ENCODE measurements at places on chromosomes 13 and 19.

GRCh38 chr13:113947311-113948033 is 26.4 kb downstream of the C13orf46 start:
- DNase-seq, result peak; percentile 35

GRCh38 chr13:99509479-99509878 is 8.2 kb downstream of the TM9SF2 start:
- DNase-seq, result no peak

DNA sequence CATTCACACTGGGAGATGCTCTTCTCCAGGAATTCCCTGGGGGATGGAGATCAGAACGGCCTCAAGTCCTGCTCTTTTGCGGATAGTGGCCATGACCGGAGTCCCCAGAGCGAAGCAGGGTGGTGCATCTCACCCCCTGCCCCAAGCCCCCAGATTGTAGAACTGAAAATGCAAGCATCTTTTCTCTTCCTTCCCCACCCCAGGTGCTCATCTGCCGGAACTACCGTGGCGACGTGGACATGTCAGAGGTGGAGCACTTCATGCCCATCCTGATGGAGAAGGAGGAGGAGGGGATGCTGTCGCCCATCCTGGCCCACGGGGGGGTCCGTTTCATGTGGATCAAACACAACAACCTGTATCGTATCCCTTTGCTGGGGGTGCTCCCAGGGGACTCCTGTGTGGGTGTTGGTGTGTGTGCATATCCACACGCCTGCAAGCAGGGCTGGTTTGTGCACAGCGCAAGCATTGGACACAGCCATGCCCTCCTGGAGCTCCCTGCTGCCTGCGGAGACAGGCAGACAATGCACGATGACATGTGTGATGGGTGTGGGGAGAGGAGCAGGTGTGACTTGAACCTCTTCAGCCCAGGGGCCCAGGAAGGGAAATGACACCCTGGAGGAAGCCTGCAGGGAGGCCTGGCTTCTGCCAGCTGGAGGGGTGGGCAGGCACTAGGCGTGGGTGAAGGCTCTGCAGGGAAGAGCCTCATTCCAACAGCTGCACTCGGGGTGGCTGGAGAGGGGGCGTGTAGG is 5.7 kb downstream of the AP1M1 start:
- DNase-seq, result no peak

GRCh38 chr19:16328824-16329482 is 4.3 kb downstream of the KLF2 start:
- DNase-seq, result no peak

DNA sequence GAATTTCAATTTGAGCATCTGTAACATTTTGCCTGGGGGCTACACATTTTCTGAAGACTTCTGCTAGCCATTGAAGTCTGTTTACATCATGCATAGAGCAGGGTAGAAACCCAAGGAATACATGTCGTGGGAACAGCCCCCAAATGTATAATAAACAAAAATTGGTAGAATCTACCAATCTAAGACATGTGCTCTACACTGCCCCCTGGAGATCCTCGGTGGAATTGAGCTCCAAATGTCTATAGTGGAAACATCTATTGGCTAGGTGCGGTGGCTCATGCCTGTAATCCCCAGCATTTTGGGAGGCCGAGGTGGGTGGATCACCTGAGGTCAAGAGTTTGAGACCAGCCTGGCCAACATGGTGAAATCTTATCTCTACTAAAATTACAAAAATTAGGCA is 57.3 kb downstream of the MBD3L2B start:
- no peak for DNase-seq

DNA sequence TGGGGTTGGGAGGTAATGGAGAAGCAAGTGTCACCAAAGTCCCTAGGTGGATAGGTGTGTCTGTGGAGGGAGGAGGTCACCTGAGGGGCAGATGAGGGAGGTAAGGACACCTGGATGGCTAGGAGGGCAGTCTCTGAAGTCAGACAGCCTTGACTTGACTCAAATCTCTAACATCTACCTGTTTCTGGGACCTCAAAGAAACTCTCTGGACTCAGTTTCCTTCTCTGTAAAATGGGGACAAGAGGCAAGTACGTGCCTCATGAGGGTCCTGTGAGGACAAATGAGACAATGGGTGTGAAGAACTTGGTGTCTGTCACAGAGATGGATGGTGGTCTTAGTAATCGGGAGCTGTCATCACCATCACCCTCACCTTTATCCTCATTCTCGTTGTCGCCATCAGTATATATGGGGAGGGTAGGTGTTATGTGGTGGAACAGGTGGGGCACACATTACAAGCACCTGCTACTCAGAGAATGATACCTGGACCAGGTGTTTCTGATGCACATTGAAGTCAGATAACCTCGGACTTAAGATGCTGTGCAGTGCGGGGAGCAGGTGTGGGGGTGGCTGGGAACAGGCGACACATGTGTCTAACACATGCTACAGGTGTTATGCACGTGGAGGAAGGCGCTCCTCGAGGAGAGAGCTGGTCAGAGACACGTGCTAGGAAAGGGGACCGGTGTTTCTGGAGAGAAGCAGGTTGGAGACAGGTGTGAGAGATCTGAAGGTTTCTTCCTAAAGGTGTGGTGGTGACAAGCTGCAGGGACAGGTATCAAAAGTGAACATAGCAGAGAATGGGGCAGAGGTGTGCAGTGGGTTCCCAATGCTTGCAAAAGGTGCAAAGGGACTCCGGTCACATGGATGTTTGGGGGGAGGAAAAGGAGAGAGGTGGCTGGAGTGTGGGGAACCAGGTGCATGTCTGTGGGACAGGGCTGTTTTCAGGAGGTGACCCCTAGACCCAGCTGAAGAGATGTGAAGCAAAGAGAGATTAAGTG is 3.8 kb downstream of the ERFL start:
- DNase-seq, result no peak

- no peak for DNase-seq
Measured at GRCh38 chr13:60164234-60164889, 634 bp upstream of the DIAPH3 start.

DNA sequence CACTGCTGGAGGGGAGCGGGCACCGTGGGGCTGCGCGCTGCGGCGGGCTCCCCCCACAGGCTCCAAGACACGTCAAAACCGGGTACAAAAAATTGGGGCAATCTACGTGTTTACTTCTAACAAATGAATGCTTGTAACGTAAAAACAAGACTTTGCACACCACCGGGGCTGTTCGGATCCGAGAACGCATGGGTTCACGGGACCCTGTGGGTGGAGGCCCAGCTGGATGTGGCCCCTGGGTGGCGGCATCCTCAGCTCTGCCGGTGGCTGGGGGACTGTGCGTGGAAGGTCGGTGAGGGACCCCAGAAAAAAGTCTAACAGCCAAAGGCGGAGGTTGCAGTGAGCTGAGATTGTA is 10.3 kb upstream of the SLC7A10 start:
- no peak for DNase-seq

GRCh38 chr13:112674412-112675365 is 15.1 kb upstream of the ATP11A start:
- no peak for DNase-seq

DNA sequence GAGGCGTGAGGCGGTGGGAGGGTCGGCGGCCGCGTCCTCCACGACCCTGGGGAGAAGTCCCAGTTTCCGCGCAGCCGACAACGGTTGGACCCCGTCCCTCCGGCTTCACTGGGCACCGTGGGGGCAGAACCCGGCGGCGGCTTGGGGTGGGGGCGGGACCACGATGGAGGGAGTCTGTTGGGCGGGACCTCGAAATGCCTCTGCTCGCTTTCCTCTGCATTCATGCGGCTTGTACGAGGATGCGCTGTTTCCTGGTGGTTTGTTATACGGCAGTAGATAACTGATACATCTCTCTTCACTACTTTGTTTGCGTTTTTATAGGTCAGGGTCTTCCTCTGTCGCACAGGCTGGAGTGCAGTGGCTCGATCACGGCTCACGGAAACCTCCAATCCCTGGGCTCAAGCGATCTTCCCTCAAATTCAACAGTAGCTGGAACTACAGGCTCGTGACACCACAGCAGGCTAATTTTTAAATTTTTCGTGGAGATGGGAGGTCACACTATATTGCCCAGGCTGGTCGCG is 24.6 kb upstream of the ZNF846 start:
- no peak for DNase-seq

- DNase-seq, result no peak
Measured at GRCh38 chr19:6728346-6728745, 7.9 kb upstream of the C3 start.

All from SHP77 treated with DMSO at 0.1 percent for 48 hours (cell line).